Mucosa of descending colon (tissue), 3 donors: ENCODE measurements at places on chromosomes 5 and 9. TPM values are rescaled to one million over a fixed set of nuclear protein-coding genes. Genes with fewer than 3 reads are reported as not detected.
A peak's percentile ranks its signal among the peaks of the same experiment; 100 is the strongest.

CNTNAP3B gene
- 4.9 TPM for total RNA-seq

GRCh38 chr5:78574731-78575161, 73.8 kb downstream of the LHFPL2 start:
- no peak for DNase-seq

- peak; percentile 39 for DNase-seq
Observed at GRCh38 chr9:79623799-79624721, 52.3 kb downstream of the TLE4 start.

DNA sequence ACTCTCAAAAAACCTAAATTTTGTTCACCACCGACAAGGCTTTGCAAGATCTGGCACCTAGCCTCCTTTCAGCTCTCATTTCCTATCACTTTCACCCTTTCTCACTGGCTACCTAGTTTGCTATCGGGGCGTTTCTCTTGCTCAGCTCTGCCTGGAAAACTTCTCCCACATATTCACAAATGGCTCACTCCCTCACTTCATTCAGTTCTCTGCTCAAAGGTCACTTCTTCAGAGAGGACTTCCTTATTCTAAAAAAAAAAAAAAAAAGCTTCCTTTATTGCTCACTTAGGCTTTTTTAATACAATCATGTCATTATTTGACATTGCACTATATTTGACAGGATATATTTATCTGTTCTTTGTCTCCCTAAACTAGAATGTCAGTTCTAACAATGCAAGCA, 2.1 kb upstream of the SLC25A46 start:
- no peak for DNase-seq

MARVELD2 gene
- total RNA-seq: 63.1 TPM

DNA sequence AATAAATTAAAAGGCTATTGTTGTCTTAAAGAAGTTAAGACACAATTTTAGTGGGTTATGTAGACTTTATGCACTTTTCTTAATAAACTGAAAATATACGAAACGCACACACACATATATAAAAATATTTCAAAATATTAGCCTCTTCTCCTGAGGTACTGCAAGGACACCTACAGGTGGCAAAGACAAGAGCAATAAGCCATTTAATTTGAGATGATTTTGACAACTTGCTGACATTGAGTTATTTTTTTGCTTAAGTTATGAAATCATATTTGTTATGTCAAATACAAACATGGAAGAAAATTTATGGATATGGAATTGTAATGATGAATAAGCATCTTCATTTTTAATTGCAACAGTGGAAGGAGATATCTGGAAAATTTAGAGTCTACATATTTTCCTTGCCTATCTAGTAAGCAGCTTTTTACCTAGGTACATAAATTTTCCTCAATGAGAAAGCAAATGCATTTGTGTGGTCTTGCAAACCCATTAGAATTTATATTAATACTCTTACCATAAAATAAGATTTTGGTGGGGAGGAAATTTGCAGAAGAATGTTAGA, 301.6 kb downstream of the ISL1 start:
- no peak for DNase-seq

CYLC2 gene
- not detected for total RNA-seq

FGD3 gene
- total RNA-seq: 5.3 TPM

GRCh38 chr5:111562561-111562960, 50.2 kb upstream of the STARD4 start:
- no peak for DNase-seq

ZBTB34 gene
- total RNA-seq: 7.7 TPM

- DNase-seq: no peak
Observed at GRCh38 chr9:134971196-134971595, 53.5 kb upstream of the FCN1 start.

- DNase-seq: no peak
Observed at GRCh38 chr5:38032149-38032548, 192.3 kb upstream of the GDNF start.

- DNase-seq: peak; percentile 61
Observed at GRCh38 chr5:88889189-88890069, 6.4 kb upstream of the MEF2C start.

- no peak for DNase-seq
Observed at GRCh38 chr5:83337453-83338035, 134.0 kb upstream of the VCAN start.

DNA sequence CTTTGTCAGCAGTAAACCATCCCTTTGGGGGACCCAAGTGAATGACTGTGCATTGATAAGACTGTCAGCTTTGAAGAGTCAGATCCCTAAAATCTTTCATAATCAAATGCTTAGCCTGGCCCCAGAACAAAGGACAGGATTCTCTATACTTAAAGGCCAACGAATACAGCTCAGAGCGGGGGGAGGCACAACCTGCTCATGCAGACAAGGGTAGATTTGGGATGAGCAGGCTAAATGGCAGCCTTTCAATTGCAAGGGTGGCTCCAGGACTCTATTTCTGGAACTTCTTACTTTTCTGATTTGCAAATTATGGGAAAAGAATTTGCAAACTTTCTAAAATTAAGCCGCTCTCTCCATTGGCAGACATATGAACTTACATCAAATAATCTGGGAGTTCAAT, 66.4 kb downstream of the ELL2 start:
- DNase-seq: no peak

DNA sequence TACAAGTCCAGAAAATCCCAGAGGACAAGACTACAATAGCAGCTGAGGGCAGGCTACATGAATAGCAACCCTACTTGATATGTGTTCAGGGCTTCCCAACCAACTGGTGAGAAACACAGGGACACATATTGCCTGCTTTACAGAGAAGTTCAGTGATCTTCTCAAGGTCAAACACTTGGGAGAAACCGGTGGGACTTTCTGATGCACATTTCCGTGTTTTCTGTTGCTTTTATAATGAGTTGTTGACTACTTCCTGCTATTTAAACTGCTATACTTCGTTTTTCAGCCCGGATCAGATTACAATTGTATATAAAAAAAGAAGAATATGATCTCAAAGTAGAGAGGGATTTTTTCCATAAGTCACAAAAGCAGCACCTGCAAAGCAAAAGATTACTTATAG, 175.1 kb downstream of the SNX18 start:
- DNase-seq: no peak

DNA sequence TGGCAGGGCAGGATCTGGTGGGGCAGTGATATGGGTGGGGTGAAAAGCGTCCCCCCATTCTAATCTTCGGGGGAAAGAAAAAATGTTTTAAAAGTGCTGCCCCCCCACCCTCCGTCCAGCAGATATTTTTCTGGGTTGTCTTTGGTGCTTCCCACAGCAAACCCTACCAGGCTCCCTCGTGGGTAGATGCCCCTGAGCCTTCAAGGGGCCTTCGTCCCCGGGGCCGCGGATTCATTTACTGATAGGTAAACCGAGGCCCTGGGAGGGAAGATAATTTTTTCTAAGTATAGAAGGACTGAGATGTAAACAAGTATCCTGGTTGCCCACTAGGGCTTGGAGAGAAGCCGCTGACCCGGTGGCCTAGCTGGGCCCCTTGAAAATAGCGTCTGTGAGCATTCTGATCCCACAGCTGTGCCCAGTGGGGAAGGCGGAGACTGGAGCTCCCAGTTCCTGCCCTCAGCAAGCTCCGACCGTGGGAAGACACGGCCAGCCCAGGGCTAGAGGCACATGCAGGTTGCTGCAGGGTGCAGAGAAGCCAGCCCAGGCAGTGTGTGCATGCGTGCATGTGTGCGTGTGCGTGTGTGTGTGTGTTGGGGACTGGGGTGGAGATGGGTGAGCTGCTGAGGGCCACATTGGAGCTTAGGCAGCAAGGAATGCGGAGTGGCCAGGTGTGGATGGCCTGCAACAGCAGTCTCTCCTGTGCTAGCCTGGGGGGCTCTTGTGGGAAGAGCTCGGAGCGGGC, 6.0 kb upstream of the RXRA start:
- DNase-seq: peak; percentile 6

DNA sequence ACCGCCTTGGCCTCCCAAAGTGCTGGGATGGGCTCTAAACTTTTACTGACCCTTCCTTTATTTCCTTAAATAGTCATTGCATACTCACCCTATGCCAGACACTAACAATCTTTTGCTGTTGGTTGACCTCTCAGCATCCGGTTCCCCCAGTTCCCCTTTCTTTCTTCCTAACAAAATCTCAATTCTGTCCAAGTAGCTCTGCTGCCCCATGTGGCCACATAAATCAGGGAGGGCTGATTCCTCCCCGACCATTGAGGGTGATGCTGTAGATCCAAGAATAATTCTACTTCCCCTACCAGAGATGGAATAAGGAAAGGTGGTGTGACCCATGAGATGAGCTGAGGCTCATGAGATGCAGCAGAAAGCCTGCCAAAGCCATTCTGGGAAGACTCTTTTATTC, 315.3 kb upstream of the MSX2 start:
- no peak for DNase-seq

DNA sequence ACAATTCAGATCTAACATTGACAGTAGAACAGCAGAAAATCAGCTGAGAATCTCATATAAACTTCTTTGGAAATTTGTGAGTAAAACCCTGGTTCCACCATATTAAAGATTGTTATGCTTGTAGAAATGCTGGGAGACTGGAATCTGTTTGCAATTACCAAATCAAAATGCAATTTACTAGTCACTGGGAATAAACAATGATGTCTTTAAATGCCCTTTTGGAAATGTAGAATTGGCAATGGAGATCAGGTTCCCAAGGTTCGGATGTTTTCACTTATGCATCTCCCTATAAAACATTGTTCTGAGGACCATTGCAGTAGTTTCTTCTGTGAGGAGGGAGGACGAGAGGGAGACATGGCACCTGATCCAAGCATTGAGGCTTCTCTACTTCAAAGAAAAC, 384.4 kb downstream of the TMEM167A start:
- no peak for DNase-seq

GRCh38 chr5:32312197-32312594, 543 bp downstream of the MTMR12 start:
- DNase-seq: peak; percentile 75

DNA sequence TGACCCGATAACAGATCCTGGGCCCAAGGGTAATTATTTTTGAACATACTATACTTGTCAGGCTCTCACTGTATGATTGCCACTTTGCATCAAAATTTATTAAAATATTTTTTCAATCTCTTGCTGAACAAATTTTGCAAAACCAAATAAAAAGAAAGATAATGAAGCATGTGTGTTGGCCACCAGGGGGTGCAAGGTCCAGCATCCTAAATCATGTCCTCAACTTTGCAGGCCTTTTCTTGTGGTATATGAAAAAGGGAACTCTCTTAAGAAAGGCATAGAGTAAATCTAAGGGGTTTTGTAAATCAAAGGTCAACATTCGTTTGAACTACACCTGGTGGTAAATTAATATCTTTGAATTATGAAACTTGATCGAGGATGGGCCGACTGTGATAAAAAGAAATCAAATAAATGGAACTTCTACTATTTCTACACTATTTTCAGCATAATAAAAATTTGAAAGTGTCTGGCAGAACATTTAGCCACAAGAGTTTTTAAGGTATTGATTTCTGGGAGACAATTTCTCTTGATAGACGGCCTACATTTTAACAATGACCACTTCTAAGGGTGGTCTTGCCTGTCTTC, 676.5 kb downstream of the DMRTA1 start:
- no peak for DNase-seq

PCDHA3 gene
- 0.06 TPM for total RNA-seq

RMRP gene
- 30,268 TPM for total RNA-seq

DNA sequence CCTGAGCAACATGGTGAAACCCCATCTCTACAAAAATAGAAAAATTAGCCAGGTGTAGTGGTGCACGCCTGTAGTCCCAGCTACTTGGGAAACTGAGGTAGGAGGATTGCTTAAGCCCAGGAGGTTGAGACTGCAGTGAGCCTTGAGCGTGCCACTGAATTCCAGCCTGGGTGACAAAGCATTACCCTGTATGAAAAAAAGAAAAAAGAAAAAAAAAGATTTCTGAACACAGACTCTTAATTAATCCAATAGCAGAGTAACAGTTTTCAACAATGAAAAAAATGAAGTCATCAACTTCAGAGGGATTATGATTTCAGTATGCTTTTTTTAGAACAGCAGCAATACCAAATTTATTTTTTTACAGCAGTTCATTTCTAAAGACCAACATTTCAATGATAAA, 118.8 kb upstream of the TNPO1 start:
- no peak for DNase-seq

DNA sequence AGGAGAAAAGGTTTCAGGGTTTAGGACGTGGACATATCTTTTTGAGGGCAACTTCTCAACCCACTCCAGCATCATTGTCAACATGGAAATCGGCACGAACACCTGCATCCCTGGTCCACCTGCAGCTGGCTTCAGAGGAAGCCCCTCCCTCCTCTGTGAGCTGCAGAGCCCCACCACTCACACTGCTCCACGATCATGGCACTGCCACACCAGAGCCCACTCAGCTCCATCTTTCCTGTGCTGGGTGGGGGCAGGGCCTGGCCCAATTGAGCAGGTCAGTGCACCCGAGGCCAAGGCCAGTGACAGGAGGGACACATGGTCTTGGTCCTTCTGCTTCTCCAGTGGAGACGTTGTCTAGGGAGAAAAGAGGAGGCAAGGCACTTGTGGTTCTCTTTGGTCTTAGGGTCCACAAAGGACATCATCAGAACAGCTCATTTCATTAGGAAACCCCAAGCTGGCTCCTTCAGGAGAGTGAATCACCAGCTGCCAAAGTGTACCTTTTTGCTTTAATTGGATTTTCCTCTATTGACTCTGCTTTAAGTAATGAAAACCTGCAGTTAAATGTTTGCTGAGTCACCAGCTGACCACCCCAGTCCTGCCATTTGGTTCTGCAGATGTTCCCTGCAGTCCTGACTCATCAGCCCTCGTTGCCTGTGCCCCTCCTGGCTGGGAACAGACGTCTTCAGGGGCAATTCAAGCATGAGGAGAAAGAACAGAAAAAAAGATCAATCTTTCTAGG, 56.2 kb downstream of the UBE2QL1 start:
- no peak for DNase-seq

ITGA2 gene
- 17.6 TPM for total RNA-seq

PPIC gene
- total RNA-seq: 49.7 TPM

- no peak for DNase-seq
Observed at GRCh38 chr9:137749511-137749910, 128.1 kb upstream of the CACNA1B start.

GRCh38 chr9:38103340-38103739, 34.3 kb upstream of the SHB start:
- no peak for DNase-seq

GRCh38 chr9:7293091-7293490, 506.5 kb downstream of the DMAC1 start:
- no peak for DNase-seq

- DNase-seq: no peak
Observed at GRCh38 chr5:89190515-89191265, 307.7 kb upstream of the MEF2C start.

PCDH1 gene
- 127 TPM for total RNA-seq

- DNase-seq: peak; percentile 75
Observed at GRCh38 chr9:22446589-22446949, at the start of gene DMRTA1. Gene DMRTA1, plus strand, starts transcription at chr9:22446824. Its CDS starts 242 bp downstream, at chr9:22447066.

SMIM27 gene
- total RNA-seq: 10.1 TPM

- no peak for DNase-seq
Observed at GRCh38 chr9:8332331-8332650, 532.7 kb upstream of the DMAC1 start.

MEF2C gene
- 44.0 TPM for total RNA-seq

- DNase-seq: no peak
Observed at GRCh38 chr9:8734760-8735159, 935.2 kb upstream of the DMAC1 start.

CTSV gene
- 17.8 TPM for total RNA-seq
